ENCODE measurements at places on chromosomes 2 and 18.

DNA sequence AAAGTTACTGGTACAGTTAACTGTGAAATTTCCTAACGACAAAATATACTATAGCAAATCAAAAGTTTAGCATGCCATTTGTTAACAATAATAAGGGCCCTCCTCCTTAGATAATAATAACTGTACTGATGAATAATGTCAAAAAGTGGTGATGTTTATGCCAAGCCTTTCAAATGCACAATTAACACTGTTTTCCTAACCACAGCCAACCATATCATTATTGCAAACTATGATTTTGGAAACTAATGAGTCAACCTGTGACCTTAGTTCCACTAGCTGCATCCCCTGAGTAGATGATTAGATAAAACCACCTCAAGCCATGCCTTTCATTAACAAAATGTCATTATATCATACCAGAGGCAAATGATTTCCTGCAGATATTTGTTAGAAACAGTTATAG is 25.1 kb upstream of the GPR75 start:
- no peak for DNase-seq

DNA sequence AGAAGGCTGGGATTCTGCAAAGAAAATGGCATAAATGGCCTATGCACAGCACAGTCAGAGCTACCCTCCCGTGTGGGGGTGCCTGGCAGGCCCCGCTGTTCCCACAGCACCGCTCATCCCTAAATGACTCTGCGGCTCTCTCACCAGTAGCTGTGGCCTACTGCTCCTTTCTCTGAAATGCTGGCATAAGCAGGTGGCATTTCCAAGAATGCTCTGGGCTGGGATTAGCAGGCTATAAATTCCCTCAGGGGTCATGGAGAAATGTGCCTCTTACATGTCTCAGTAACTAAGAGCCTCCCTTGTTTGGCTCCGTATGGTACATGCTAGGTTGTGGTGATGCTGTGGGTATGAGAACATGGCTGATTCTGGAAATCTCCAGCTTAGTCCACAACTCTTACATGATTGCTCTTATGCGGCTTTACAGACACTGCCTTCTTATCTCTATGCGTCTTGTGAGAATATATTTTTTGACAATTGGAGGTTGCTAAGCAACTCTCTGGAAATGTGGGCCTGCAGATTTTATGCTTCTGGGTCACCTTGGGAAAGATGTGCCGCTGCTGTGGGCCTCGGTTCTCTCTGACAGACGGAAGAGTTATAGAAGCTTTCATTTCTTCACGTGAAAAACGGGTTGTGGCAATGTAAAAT is 80.3 kb upstream of the GATA6 start:
- no peak for DNase-seq

DNA sequence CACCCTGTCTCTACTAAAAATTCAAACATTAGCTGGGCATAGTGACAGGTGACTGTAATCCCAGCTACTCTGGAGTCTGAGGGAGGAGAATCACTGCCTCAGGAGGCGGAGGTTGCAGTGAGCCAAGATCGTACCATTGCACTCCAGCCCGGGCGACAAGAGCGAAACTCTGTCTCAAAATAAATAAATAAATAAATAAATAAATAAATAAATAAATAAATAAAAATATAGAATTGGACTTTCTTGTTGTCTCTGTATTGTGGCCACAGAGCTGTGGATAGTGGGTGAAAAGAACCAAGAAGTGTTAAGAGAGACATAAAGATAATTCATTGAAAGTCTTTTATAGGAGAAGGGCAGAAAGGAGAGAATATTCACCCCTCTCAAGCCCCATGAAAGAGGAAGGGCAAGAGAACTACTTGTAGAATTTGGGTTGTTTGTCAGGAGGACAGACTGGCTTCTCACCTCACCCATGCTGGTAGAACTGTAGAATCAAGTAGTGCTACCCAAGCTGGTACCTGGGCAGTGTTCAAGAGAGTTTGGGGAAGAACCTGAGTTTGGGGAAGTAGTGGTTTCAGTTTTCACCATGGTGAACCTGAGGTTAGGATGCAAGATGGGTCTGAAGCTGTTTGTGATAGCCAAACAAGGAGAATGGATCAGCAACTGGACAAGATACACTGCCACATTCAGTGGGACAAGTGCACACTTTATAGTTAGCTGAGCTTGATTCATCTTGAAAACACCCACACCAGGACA is 256.5 kb downstream of the CD226 start:
- no peak for DNase-seq

DNA sequence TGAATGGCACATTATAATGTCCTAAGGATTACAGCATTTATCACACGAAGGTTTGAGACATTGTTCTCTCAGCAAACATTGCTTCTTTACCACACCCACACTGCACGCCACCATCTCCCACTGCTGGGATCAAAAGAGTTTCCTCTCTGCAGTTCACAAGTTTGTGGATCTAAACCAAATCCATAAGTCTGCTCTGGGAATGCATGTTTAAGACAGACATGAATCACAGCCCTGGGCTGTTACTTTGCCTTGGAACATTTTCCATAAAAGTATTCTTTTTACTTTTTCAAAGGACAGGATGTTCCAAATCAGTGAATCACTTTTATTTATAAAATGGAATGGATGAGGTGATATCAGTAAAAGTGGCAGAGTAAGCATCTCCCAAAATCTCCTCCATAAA is 36.1 kb downstream of the STPG4 start:
- DNase-seq, result no peak

- no peak for DNase-seq
Observed at GRCh38 chr2:18860179-18860578, 270.8 kb upstream of the NT5C1B start.

- no peak for DNase-seq
Observed at GRCh38 chr18:78792736-78793135, 186.9 kb upstream of the SALL3 start.

GRCh38 chr2:26035090-26035743 is 1.3 kb downstream of the RAB10 start:
- no peak for DNase-seq

DNA sequence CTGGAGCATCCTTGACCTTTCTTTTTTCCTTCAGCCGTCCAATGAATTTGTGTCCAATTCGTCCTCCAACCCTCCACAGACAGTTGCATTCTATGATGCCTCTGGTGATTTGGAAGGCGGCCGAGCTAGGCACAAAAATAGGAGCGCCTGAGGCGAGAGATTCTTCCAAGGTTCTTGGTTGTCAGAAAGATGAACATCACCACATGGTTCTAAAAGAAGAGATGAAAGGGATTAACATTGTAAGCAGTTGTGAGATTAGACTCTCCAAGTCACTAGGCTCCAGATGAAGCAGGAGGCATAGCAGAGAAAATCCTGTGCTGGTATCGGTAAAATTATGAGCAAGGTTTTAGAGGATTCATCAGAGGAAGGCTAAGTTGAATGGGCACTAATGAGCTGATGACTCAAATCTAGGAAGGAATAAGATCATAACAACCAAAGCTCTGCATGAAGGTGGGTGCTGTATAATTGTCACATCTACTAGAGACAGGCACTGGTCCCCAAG is 75.4 kb upstream of the MAP4K3 start:
- DNase-seq, result no peak

DNA sequence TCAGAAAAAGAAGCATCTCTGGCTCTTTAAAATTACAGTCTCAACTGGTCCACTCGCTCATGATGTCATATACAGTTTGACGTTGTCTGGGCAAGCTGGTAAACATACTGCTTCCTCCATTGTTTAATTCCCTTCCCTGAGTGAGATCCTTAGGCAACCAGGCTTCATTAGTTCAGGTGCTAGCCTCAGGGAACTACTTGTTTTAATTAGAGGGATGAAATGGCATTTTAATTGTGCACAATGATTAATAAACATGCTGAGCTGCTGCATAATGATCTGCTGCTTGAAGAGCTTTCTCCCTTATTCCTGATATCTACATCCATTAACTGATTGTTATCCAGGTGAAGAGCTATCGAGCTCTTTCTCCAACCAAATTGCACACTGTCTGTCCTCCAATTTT is 195.6 kb upstream of the ETAA1 start:
- DNase-seq, result no peak

GRCh38 chr2:210387074-210387473 is 72.1 kb upstream of the MYL1 start:
- DNase-seq, result no peak

- no peak for DNase-seq
Observed at GRCh38 chr2:237059155-237059875, 26.4 kb upstream of the COPS8 start.

GRCh38 chr2:70896765-70897202 is 38.9 kb upstream of the ATP6V1B1 start:
- no peak for DNase-seq

GRCh38 chr2:1601471-1602277 is 142.6 kb downstream of the PXDN start:
- no peak for DNase-seq

DNA sequence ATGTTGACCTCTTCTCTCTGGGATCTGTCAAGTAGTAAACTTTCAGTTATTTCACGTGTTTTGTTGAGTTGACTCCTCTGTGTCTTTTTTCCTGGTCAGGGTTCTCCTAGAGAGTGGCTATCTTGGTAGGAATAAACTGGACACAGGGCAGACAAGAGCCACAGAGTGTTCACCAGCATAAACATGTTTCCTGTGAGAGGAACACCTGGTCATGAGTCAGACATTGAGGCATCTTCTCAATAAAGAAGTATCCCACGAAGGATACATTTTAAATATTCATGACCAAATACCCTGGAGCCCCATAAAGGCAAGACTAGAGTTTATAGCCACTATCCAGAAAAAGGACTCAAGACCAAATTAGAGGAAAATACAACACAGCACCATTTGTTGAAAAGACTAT is 269.7 kb upstream of the ZNF521 start:
- DNase-seq, result no peak

DNA sequence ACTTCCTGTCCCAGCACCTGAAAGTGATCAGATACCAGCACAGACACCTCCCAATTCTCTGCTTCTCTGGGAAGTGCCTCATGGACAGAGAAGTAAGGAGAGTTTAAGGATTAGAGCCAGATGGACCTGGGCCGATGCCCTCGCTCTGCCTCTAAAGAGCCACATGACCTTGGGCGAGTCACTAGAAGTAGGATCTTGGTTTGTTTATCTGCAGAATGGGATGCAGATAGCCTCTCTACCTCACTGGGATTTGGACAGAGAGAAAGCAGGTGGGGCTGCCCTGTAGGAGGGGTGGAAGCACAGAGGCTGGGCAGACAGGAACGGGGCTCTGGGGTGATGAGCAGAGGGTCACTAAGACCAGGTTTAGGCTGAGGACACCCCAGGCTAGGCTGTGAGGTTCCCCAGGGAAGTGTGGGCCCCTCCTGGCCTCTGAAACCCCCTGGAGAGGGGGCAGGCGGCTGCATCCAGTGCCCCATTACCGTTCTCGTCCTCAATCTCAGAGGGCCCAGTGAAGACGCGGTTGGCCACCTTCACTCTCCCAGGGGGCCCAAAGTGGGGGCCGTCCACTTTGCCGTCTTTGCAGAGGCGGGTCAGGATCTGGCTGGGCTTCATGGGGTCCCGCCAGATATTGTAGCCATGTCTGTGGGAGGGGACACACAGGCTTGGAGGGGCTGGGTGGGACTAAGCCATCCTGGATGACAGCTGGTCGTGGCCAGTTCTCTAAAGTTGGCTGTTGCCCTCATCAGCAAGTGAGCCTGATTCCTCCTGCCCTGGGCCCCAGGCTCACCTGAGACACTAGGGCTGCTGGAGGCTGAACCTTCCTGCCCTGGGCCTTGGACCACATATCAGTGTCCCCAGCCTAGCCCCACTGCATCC is 13.3 kb downstream of the OTOF start:
- DNase-seq, result no peak

- no peak for DNase-seq
Observed at GRCh38 chr2:55672630-55673029, 21.0 kb downstream of the PNPT1 start.

- no peak for DNase-seq
Observed at GRCh38 chr2:45889620-45890370, 238.3 kb downstream of the PRKCE start.

DNA sequence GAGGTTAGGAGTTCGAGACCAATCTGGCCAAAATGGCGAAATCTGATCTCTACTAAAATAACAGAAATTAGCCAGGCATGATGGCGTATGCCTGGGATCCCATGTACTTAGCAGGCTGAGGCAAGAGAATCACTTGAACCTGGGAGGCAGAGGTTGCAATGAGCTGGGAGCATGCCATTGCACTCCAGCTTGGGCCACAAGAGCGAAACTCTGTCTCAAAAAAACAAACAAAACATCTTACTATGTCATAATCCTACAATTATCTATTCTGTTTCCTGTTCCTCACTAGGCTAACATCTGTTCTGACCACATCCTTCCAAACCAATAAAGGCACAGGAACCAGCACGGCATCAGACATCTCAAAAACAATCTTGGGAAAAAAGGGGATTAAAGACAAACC is 361.8 kb upstream of the UBE2E3 start:
- DNase-seq, result no peak

DNA sequence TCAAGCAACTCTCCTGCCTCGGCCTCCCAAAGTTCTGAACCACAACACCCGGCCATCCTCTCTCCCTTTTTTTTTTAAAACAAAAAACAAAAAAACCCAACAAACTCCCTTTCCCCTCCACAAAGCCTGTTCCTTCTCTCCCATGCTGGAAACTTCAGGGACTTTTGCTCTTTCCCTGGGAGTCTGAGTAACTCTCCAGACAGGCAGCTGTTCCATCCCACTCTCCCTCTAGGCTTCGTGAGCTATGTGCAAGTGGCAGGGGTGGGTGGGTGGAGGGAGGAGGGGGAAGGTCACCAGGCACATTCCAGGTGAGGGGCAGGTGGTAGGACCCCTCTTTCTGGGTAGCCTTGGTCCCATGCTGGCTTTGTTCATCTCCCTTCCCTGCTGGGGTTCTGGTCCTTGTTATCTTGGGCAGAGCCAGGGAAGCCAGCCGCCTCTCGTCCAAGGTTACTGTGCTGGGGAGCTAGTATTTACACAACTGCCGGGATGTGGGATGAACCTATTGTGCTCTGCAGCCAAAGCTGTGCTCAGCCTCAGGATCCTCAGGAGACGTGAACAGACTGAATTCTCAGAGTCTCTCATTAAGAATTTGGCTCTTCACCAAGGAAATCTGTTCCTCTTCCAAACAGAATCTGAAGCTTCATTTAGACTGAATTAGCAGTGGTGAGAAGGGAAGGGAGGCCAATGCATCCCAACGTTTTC is 106.9 kb downstream of the LIPG start:
- DNase-seq, result no peak

- no peak for DNase-seq
Observed at GRCh38 chr2:147398301-147398700, 446.5 kb upstream of the ACVR2A start.

DNA sequence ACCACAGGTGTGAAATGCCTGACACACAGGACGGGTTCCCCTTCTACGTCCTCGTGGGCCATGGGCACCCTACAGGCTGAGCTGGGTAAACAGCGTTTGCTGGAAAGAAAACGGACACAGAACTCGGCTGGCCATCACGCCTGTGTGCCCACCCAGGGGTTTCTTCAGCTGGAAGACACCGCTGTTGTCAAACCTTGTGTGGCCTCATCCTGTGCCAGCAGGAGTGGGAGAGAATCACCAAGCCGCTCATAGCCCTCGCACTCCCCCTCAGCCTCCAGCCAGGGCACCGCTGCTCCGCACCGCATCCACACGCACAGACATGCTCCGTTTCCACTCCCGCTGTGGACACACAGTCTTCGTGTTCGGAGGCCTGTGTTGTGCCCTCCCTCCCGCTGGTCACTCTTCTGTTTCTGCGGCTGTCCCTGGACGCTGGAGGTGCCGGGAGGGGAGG is 161.4 kb downstream of the PXDN start:
- DNase-seq, result no peak

- DNase-seq, result no peak
Observed at GRCh38 chr2:275466-275865, 10.7 kb downstream of the ACP1 start.
